WTC11 (cell line): ENCODE measurements at places on chromosomes 12 and 14. TPM values are rescaled to one million over a fixed set of nuclear protein-coding genes. Genes with fewer than 3 reads are reported as not detected.

PTPRR gene
- 0.46 to 0.69 TPM (median 0.60 TPM) in 3 replicates for total RNA-seq

TSPAN8 gene
- 0.16 to 0.41 TPM (median 0.37 TPM) in 3 replicates for total RNA-seq

PRR4 gene
- total RNA-seq: 0.87 to 2.7 TPM (median 1.6 TPM) in 3 replicates

LRTM2 gene
- 0.30 to 0.66 TPM (median 0.34 TPM) in 3 replicates for total RNA-seq

RITA1 gene
- total RNA-seq: 26.4 to 29.3 TPM (median 27.1 TPM) in 3 replicates

HOXC4 gene
- 0.14 to 0.46 TPM (median 0.30 TPM) in 3 replicates for total RNA-seq

TMEM179 gene
- 2.4 to 3.9 TPM (median 3.6 TPM) in 3 replicates for total RNA-seq

DNA sequence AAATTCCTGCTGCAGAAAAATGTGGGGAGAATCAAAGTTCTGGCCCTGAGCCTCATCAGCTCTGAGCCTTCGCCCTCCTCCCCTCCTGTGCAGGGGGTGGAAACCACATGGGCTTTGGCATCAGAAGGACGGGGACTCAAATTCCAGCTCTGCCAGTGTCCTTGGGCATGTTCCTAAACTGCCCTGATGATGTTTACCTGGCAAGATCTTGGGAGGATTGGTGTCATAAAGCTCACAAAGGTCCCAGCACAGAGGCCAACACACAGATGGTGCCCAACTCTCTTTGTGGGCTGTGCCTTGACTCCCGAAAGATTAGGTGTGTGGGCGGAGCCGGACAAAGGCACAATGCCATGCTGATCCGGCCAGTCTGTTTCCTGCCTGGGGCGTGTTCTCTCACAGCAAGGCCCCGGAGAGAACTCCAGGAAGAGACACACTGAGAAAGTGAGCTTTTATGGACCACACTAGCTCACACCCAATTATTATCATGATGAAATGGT is 20.5 kb upstream of the CLMN start:
- H3K36me3 ChIP-seq: no peaks in the 10 kb centered on the region
- H3K4me3 ChIP-seq: no peak overlapping the region
- no peak for DNase-seq
- H3K27me3 ChIP-seq: no peaks in the 10 kb centered on the region

DNA sequence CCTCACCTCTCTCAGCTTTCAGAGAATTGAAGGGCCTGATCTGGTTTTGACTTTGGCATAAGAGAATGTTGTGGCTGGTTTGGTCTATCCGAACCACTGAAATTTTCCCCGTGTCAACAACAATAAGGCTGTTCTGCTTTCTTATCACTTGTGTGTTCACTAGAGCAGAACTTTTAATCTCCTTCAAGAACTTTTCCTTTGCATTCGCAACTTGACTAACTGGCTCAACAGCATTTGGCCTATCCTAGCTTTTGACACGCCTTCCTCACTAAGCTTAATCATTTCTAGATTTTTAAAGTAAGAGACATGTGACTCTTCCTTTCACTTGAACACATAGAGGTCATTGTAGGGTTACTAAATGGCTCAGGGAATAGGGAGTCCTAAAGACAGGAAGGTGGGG is 25.9 kb upstream of the EDDM3A start:
- H3K36me3 ChIP-seq: no peaks in the 10 kb centered on the region
- peaks cover 26% of the 10 kb centered on the region for H3K27me3 ChIP-seq
- no peak for DNase-seq
- H3K4me3 ChIP-seq: no peak overlapping the region
- 0 out of 2 replicates have a peak, but pooled peaks cover 2% of the 10 kb centered on the region for H3K4me1 ChIP-seq

- DNase-seq: no peak
- no peaks in the 10 kb centered on the region for H3K27me3 ChIP-seq
- no peak overlapping the region for H3K4me3 ChIP-seq
- no peaks in the 10 kb centered on the region for H3K36me3 ChIP-seq
Measured at GRCh38 chr12:120847392-120847791, 56.8 kb downstream of the SPPL3 start.

- no peaks in the 10 kb centered on the region for H3K4me1 ChIP-seq
- peaks cover 52% of the 10 kb centered on the region for H3K36me3 ChIP-seq
- no peak overlapping the region for H3K4me3 ChIP-seq
- peaks cover 6% of the 10 kb centered on the region; the same call in 1 of the 2 replicates for H3K27me3 ChIP-seq
Measured at GRCh38 chr14:105647784-105648608, 121.6 kb downstream of the TMEM121 start.

- no peaks in the 10 kb centered on the region for H3K36me3 ChIP-seq
- H3K27me3 ChIP-seq: no peaks in the 10 kb centered on the region
Measured at GRCh38 chr14:50059763-50060616, 56.4 kb downstream of the VCPKMT start.

DNA sequence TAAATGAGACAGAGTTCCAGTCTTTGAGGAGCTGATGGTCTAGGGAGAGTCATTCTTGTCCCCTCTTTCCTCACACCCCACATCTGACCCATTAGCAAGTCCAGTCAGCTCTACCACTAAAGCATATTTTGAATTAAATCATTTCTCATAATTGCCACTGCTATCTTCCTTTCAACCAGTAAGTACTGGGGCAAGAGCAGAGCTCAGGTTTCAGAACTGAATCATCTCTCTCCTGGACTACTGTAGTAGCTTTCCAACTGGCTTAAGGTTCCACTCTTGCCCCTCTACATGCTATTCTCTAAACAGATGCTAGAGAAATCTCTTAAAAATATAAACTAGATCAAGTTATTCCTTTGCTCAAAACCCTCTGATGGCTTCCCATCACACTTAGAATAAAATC is 218.3 kb downstream of the TTC6 start:
- no peak overlapping the region for H3K27ac ChIP-seq
- no peaks in the 10 kb centered on the region for H3K27me3 ChIP-seq
- H3K4me3 ChIP-seq: no peak overlapping the region
- DNase-seq: no peak
- no peaks in the 10 kb centered on the region for H3K36me3 ChIP-seq

- 0 out of 2 replicates have a peak, but pooled peaks cover 2% of the 10 kb centered on the region for H3K36me3 ChIP-seq
- no peak for DNase-seq
- no peaks in the 10 kb centered on the region; the same call in 1 of the 2 replicates for H3K27me3 ChIP-seq
- peaks cover 11% of the 10 kb centered on the region; the same call in 1 of the 2 replicates for H3K4me1 ChIP-seq
- H3K27ac ChIP-seq: no peak overlapping the region
- H3K4me3 ChIP-seq: no peak overlapping the region
Measured at GRCh38 chr12:96049101-96049500, 13.7 kb upstream of the LTA4H start.

DNA sequence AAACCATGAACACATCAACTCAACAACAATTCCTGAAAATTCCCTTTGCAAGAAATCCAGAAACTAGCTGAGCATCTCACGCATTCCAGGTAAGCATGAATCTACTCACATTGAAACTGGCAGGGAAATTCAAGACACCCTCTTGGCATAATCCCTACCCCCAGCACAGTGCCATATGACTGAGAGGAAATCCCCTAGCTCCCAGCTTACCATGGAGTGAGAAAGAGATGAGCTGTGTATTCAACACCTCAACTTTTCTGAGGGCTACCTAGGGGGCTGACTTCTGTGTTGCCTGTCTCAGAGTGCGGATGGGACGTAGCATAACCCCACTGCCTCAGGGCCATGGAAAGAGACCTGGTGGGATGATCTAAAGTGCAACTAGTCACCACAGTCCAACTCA is 37.7 kb upstream of the GPR132 start:
- H3K4me1 ChIP-seq: no peaks in the 10 kb centered on the region
- no peak overlapping the region for H3K4me3 ChIP-seq
- H3K36me3 ChIP-seq: peaks cover 19% of the 10 kb centered on the region

GRCh38 chr12:25422241-25422640 is 130.8 kb downstream of the LMNTD1 start:
- H3K4me3 ChIP-seq: no peak overlapping the region
- no peak overlapping the region for H3K27ac ChIP-seq
- no peaks in the 10 kb centered on the region; the same call in 1 of the 2 replicates for H3K27me3 ChIP-seq
- DNase-seq: no peak
- no peaks in the 10 kb centered on the region for H3K4me1 ChIP-seq

DNA sequence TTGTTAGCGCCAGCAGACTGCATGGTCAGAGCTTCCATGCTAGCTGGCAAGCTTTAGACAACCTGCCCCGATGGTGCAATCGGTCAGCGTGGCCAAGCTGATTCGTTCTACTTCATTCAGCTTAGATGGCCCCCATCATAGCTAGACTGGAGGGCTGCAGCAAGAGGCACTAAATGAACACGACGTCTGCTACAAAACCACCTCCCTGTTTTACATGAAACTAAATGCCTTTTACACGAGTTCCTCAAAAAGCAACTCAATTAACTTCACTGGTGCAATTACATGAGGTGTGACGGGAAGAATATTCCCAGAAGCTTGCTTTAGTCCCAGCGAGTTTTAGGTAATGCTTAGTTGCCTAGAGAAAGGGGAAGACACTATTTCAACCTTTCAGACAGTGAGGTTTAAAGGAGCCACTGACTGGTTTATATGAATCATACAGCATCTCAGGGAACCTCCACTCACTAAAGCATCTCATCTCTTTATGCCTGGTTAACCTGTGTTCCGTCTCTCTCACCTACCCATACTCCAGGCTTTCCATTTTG is 8.4 kb downstream of the NIN start:
- DNase-seq: no peak
- no peak overlapping the region for H3K4me3 ChIP-seq
- H3K27me3 ChIP-seq: peaks cover 64% of the 10 kb centered on the region
- H3K27ac ChIP-seq: no peak overlapping the region

GRCh38 chr12:16112612-16113560 is 164.6 kb downstream of the SLC15A5 start:
- H3K36me3 ChIP-seq: no peaks in the 10 kb centered on the region
- no peaks in the 10 kb centered on the region for H3K27me3 ChIP-seq
- peak; percentile 43 for DNase-seq
- H3K4me1 ChIP-seq: peaks cover 23% of the 10 kb centered on the region
- peak overlapping the region; percentile 63 for H3K4me3 ChIP-seq

DNA sequence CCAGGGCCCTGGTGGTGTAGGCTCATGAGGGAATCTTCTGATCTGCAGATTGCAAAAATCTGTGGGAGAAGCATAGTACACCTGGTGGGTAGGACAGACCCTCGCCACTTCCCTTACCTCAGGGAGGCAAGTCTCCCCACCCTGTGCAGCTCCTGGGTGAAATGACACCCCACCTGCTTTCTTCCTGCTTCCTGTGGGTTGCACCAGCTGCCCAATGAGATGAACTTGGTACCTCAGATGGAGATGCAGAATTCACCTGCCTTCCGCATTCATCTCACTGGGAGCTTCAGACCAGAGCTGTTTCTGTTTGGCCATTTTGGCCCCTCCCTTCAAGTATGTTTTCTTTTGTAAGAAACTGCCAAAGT is 4.7 kb downstream of the CLEC2D start:
- H3K27me3 ChIP-seq: no peaks in the 10 kb centered on the region
- H3K36me3 ChIP-seq: peaks cover 12% of the 10 kb centered on the region
- DNase-seq: no peak
- no peak overlapping the region for H3K4me3 ChIP-seq
- H3K27ac ChIP-seq: no peak overlapping the region

- no peaks in the 10 kb centered on the region for H3K27me3 ChIP-seq
- no peak overlapping the region for H3K4me3 ChIP-seq
Measured at GRCh38 chr12:123690191-123690840, 19.4 kb downstream of the TCTN2 start.

DNA sequence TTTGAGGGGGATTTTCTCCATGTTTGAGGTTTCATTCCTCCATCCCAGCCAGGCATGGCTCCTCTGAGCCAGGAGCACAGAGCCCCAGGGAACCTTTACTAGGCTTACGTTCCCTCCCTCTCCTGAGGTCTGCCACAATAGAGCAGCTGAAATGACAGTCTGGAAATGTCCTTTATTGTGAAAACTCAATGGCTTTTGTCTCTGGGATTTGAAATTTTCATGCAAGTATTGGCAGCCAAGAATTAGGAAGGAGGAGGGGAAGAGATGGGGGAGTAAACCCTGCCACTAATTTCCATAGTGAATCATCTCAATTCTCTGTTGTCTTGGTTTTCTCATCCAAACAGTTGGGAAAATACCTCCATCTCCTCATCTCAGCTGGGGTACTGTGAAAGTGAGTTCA is 2.6 kb upstream of the PLEKHG3 start:
- no peaks in the 10 kb centered on the region for H3K27me3 ChIP-seq
- no peak for DNase-seq
- no peaks in the 10 kb centered on the region for H3K36me3 ChIP-seq
- peaks cover 71% of the 10 kb centered on the region for H3K4me1 ChIP-seq
- H3K27ac ChIP-seq: peak overlapping the region; percentile 93

DNA sequence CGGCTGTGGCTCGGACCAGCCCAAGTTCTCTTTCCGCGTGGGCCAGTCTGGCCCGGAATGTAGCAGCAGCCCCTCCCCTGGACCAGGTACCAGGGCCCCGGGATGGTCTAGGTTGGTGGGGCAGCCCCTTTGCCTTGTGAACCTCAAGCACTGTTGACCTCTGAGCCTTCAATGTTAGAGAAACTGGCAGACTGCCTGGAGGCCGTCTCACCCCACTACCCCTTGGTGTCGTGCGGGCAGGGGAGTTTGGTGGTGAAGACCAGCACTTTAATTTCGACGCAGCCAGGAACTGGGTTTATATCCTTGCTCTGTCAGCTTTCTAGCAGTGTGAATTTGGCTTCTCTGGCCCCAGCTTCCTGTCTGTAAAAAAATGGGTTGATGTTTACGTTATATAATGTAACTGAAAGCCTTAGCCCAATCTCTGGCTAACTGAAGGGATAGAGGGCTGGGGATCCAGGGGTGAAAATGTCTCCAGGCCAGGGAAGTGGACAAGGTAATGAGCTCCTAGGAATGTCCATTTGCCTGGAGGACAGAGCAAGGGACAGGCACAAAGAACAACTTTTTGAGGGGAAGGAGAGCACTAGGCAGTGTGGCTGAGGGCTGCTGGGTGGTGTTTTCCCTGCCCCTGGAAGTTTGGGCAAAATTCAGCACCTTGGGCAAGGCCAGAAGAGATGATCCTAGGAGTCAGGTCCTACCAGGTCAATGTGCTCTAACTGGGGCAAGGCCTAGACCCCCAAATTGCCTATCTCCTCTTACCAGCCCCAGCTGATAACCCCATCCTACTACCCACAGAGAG is 11.4 kb downstream of the MCRS1 start:
- no peak overlapping the region for H3K27ac ChIP-seq
- no peak overlapping the region for H3K4me3 ChIP-seq
- no peak for DNase-seq
- peaks cover 7% of the 10 kb centered on the region; the same call in 1 of the 2 replicates for H3K27me3 ChIP-seq

GRCh38 chr12:123152833-123153232 is 1.9 kb upstream of the PITPNM2 start:
- H3K27ac ChIP-seq: no peak overlapping the region
- no peak for DNase-seq
- H3K27me3 ChIP-seq: peaks cover 37% of the 10 kb centered on the region
- peaks cover 55% of the 10 kb centered on the region for H3K4me1 ChIP-seq
- no peak overlapping the region for H3K4me3 ChIP-seq

GRCh38 chr12:49972641-49973360 is at the start of gene AQP6:
Gene AQP6, plus strand, starts transcription at chr12:49972947. Its CDS starts 227 bp downstream, at chr12:49973174.
- peaks cover 9% of the 10 kb centered on the region; the same call in 1 of the 2 replicates for H3K27me3 ChIP-seq
- no peak for DNase-seq
- H3K4me1 ChIP-seq: 0 out of 2 replicates have a peak, but pooled peaks cover 2% of the 10 kb centered on the region
